ENCODE measurements at places on chromosomes 4 and X.

GRCh38 chr4:87007528-87008446 lies 73.0 kb downstream of the AFF1 start:
- peak; percentile 22 for DNase-seq

- DNase-seq = no peak
Measured at GRCh38 chrX:119041175-119041574, 31.6 kb upstream of the CT47C1 start.

DNA sequence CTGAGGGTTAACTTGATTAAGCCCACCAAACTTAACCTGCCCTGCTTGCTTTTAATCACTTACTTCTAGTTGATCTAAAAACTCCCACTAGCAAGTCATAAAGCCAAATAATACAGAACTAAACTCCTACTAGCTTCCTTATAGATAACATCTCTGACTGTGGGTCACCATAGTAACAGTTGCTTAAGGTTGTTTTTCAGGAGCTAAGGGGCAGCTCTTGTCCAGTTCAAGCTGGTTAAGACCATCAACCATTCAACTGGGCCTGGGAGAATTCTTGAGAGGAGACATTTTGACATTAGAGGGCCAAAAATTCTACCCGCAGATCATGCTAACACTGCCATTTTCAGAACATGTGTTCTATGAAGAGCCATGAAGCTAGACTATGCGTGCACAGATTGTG lies 67.0 kb downstream of the UCHL1 start:
- DNase-seq = no peak

GRCh38 chrX:43718546-43718945 lies 62.4 kb downstream of the MAOA start:
- DNase-seq = no peak

DNA sequence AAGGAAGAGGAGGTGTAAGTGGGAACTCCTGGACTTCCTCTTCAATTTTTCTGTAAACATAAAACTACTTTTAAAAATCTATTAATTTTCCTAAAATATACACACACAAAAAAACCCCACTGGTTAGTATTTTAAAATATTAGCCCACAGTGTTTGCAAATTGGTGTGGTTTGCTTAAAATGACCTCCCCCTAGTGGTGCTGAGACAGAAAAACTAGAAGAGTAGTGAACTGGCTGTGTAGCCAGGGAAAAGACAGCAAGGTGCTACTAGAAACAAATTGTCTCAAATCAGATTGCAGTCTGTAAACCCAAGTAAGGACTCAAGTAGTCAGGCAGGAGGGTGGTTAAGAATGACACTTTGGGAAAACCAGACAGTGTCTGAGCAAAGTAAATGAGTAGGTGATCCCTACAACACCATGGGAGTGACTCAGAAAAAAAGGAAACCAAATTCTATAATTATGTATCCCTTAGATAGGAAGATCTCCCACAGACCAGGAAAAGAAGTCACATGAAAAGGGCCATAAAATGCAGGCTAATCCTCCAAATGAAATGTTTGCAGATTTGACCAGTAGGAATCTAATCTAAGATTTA lies 26.0 kb downstream of the AMTN start:
- no peak for DNase-seq

GRCh38 chr4:47674144-47674543 lies 163.7 kb downstream of the CORIN start:
- DNase-seq = no peak
